ENCODE measurements at places on chromosomes 16 and 17.

DNA sequence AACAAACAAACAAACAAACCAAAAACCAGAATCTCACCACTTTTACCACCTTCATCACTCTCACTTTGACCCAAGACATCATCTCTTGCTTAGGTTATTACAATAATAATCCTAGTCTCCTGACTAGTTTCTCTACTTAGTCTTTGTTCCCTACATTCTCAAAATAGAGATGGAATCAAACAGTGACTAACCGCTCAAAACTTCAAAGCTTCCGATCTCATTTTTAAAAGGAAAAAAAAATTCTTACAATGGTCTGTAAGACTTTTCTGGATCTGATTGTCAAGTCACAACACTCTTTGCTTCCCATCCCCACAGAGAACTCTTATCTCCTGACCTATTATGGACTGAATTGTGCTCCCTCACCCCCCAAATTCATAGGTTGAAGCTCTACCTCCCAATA is 60.9 kb downstream of the SPAG9 start:
- DNase-seq = no peak

DNA sequence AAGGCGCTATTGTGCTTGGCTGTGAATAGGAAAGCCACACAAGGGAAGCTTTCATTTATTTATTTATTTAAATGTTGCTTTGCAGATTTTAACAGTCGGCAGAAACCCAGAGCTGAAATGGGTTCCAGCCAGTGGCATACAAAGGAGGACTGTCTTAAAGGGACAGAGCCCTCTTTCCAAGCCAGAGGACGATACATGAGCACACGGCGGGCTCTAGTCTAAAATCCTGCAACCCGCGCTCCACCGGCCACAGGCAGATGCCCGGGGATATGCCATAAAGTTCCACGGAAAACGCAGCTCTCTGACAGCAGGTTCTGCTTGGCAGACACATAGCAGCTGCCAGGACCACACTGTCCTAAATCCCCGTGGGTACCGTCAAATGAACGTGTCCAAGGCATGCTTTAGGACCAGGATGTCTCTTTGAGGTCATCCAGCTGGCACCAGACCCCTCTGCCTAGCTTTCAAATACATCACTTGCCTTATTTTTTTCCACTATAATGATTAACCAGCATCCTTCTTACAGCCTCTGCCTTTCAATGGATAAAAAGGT is 64.6 kb downstream of the CYTH1 start:
- DNase-seq = no peak

GRCh38 chr17:35889241-35889640 is 9.1 kb upstream of the CCL5 start:
- DNase-seq = no peak

- DNase-seq = no peak
Measured at GRCh38 chr16:49457196-49457595, 83.6 kb downstream of the C16orf78 start.

- DNase-seq = no peak
Measured at GRCh38 chr17:17495536-17496188, 533 bp downstream of the RASD1 start.

- DNase-seq = no peak
Measured at GRCh38 chr16:49649013-49649765, 206.7 kb downstream of the ZNF423 start.

- no peak for DNase-seq
Measured at GRCh38 chr16:52035436-52035835, 511.5 kb downstream of the TOX3 start.

- DNase-seq = no peak
Measured at GRCh38 chr17:8254881-8255280, 5.8 kb downstream of the PFAS start.

DNA sequence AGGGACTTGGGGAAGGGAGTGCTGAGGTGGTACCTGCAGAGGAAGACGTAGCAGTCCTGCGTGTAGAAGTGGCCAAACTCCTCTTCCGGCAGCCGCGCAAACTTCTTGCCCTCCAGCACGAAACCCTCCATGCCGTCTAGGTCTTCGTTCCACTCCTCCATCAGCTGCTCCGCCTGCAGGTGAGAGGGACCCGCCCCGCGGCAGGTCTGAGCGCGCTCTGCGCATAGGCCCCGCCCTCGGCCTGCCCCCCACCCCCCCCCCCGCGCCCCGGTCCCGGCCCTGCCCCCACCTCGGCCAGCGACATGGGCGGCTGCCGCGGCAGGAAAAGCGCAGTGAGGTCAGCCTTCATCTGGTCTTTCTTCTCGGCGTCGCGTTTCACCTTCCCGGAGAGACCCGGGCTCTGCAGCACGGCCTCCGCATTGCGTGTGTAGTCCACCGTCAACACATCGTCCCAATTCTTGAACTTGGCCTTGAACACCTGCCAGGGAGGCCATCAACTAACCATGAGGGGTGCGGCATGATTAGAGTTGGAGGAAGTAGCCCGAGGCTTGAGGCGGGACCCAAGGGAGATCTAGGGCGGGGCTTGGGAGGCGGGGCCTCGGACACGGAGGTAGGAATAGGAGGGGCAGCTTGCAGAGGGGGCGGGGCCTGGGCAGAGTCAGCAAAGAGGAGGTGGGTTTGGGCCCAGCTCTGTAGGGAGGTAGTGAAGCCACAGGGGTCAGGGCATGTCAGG is 11.5 kb downstream of the FLII start:
- peak; percentile 72 for DNase-seq

DNA sequence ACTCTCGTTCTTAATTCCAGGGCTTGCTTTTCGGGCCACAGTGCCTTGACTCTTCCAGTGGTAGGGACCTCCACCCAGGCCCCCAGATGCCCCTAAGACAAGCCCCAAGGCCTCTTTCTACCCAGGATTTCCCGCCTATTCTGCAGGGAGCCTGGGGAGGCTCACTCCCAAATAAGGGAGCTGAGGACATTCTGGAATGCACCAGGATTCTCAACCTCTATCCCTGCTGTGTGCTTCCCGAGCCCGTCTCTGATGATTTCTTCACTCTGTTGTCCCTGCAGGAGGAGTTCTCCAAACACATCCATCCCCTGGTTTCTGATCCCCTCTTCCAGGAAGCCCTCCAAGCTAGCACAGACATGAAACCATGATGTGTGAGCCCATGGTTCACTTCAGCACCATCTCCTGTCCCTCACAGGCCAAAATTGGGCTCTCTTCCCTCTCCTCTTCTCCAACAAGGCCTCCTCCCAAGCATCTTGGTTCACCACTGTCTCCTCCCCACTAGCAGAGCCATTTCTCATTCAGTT is 255.9 kb downstream of the KATNIP start:
- DNase-seq = no peak

DNA sequence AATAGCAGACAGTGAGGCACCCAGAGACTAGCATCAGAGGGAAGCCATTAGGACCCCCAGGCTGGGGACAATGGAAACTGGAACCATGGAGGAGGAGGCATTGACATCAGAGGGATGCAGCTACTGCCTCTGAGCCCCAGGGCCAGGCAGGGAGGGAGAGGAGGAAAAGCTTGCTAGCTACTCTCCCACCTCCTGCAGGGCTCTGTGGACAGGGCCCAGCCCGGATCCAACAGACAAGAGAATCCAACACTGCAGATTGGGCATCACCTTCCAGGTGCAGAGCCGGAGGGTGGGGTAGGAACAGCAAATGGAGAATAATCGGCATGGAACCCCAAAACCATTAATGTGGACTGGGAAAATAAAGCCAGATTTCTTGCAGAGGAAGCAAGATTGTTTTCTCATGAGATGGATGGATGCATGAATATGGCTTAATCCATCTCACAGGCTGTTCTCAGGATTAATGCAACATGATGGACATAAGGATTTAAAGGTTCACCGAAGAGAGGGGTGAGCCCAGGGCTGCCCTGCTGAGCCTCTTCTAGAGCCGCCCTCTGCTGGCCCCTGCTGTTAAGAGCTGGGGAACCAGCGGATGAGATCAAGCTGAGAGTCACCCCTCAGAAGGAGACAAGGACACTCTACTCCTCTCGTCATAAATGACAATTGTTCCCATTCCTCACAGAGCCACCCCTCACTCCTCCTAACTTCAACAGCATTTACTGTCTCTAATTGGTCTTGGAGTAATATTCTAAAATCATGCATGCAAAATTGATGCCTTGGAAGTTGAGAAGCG is 48.8 kb downstream of the DNAH3 start:
- DNase-seq = no peak

DNA sequence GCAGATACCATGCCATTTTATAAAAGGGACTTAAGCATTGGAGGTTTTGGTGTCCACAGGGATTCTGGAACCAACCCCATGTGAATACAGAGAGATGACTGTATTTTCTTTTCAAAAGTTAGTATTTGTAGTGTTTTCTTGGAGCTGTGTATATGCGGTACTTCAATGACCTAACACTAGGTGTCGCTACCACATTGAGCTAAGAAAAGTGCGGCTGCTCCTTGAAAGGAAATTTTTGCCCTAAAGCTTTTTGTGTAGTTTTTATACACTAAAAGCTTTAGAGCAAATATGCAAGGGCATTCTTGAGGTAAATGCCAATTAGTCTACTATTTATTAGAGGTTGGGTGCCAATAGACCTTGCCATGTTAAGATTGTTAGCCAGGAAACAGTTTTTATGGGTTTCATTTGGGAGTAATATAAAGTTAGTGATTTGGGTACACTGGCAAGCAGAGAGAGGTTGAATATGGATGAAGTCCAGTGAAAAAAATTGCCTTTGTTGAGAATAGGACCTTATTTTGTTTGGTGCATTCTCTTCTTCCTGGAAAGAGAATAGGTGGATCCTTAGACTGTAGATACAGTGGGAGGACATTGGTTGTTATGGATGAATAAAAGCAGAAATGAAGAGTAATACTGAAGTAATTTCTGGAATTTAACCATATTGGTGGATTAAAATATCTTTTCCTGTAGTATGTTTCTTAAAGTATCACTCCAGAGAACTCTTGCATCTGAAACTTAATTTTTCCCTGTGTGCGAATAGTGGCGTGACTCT is 43.3 kb downstream of the BCAS3 start:
- DNase-seq = peak; percentile 25

DNA sequence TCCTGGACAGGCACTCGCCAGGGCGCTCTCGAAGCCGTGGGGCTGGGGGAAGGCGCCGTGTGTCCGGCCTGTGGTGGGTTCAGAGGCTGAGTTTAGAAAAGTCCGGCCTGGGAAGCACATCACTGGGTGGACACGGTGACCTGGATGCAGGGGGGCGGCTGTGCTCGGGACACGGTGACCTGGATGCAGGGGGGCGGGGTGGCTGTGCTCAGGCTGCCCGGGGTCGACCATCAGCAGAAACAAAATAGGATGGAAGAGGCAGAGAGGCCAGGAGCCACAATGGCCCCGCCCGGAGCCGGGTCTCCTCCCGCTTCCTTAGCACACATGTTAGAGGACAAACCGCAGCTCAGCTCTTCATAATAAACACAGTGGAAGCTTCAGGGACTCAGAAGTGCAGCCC is 43.2 kb upstream of the GNG13 start:
- DNase-seq = no peak

- no peak for DNase-seq
Measured at GRCh38 chr17:34988644-34989043, 8.3 kb downstream of the LIG3 start.

GRCh38 chr17:65198653-65199382 is 61.6 kb downstream of the RGS9 start:
- peak; percentile 71 for DNase-seq

GRCh38 chr16:2779151-2779920 is 2.3 kb upstream of the ELOB start:
- no peak for DNase-seq

DNA sequence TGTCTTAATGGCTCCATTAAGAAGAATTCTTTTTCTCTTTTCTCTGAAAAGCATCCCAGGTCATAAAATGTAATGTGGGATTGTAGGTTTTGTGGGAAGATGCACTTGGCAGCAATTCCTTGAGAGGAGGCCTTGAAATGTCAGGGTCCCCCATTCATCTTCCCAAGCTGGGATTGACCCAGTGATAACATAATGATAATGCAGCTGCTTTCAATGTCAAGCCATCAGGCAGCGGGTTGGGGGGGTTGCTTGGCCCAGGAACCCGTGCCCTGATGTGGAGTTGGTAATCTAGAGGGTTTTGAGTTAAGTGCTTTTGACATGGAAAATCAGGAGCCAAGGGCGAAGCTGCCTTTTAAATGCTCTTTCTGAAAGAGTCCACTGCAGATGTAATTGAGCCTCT is 484.0 kb downstream of the WWOX start:
- DNase-seq = no peak

GRCh38 chr16:3085868-3086595 is 13.1 kb downstream of the ZSCAN10 start:
- no peak for DNase-seq

GRCh38 chr17:59073972-59074371 is 32.7 kb downstream of the TRIM37 start:
- DNase-seq = no peak

GRCh38 chr17:7018331-7018964 is 4.4 kb upstream of the BCL6B start:
- DNase-seq = no peak

GRCh38 chr17:71460943-71461342 is 659.9 kb upstream of the SOX9 start:
- no peak for DNase-seq

GRCh38 chr16:10608687-10609401 is 28.4 kb upstream of the EMP2 start:
- no peak for DNase-seq

DNA sequence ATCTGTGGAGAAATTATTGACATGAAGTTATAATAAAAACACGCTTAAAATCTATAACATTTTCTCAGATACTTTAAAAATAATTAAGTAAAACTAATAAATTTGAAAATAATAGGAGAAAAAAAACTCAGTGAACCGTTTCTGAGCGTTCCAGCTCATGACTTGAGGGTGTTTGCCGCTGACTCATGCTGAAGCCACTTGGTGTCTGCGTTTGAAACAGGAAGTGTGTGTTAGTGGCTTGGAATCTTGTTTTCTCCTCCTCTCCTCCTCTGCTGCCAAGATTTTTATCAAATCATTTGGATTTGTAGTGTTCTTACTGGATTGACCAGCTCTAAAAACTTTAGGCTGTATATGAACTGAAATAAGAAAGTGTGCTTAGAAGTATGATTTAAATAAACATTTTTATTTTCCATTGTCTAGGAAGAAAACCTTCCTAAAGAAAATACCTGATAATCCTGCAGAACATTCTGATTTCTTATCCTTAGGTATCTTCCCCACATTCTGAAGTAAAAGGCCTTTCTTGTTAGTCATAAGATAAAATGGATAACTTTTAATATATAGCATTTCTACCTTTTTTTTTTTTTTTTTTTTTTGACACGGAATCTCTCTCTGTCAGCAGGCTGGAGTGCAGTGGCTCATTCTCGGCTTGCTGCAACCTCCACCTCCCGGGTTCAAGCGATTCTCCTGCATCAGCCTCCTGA is 30.8 kb downstream of the USP10 start:
- no peak for DNase-seq

- DNase-seq = no peak
Measured at GRCh38 chr17:81833921-81834830, 674 bp downstream of the PPP1R27 start.

All from NCI-H1436 treated with DMSO at 0.1 percent for 48 hours (cell line).